ENCODE measurements at places on chromosomes 1 and 21.

DNA sequence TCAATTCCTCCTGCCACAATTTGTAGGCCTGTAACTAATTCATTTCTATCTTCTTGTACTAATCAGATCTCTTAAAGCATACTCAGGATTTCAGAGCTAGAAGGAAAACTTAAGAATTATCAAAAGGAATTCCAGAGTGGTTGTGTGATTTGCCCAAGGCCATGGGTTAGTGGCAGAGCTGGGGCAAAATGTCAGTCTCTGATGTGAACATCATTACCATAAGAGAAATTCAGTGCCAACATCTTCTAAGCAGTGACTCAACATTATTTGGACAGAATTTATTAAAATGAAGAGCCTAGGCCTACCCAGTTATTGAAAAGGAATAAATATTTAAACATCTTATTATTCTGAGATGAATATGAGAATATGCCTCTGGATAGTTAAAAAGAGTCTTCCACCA lies 14.5 kb downstream of the ST6GALNAC5 start:
- DNase-seq: no peak

- no peak for DNase-seq
Measured at GRCh38 chr1:103529746-103530145, 4.2 kb downstream of the RNPC3 start.

DNA sequence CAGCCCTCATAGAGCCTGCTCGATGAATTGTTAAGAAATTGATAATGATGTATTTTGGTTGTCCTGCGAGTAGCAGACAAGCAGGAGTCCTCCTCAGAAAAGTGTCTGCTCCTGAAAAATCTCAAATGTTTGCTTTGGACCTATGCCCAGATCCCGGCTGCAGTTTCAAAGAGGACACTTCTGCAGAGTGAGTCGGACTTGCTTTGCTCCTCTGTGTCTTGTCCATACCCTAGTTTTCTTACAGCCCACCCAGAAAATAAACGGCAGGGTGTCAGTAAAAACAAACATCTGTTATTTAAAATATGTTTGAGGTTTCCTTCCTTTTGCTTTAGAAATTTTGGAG lies 2.8 kb downstream of the S100A10 start:
- peak; percentile 3 for DNase-seq

- DNase-seq: no peak
Measured at GRCh38 chr1:151775894-151776664, 12.8 kb upstream of the MRPL9 start.

- no peak for DNase-seq
Measured at GRCh38 chr1:69570356-69570755, 2.6 kb downstream of the LRRC7 start.

GRCh38 chr1:119235120-119235519 lies 94.7 kb upstream of the WARS2 start:
- no peak for DNase-seq

DNA sequence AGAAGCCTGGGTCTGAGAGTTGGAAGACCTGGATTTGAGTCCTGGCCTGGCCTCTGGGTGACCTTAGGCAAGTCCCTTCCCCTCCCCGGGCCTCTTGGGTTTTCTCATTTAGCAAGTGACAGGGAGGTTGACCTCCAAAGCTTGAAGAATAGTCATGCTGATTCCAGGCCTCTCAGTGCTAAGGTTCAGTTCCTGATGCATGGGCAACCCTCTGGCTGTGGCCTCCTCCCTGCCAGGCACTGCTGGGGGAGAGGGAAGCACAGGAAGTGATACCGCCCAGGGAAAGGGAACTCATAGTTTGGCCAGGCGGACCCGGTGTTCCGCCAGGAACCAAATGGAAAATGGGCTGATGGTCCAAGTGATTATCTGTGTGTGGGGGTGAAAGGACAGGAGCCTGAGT lies 23.6 kb upstream of the WASF2 start:
- no peak for DNase-seq

GRCh38 chr1:21396516-21396915 lies 43.4 kb upstream of the NBPF3 start:
- no peak for DNase-seq

GRCh38 chr1:192877283-192877886 lies 68.5 kb downstream of the RGS2 start:
- DNase-seq: no peak

DNA sequence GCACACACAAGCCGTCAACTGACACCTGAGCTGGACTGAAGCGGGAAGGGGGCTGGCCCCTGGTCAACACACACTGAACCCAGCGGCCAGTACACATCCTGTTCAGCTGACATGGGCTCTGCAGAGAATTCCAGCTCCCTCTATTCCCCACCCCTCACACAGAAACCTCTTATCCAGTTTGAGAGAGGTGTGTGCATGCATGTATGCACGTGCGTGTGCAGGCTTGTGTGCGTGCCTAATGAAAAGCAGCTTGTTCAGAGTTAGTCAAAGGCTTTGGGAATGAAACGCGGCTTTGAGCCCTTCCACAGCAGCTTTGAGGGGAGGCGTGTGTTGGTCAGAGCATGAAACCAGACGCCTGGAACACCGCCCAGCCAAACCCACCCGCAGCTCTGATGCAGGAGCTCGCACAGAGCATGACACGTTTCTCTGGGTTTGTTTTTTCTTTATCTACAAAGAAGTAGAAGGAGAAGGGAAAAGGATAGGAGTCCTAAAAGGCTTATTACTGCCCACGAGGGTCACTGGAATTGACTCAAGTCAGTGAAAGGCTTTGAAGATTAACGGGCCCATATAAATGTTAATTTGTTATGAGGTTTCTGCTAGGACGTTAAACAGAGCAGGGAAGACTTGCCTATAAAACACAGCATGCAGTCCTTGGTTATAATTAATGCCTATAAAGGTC lies 184.2 kb downstream of the ETS2 start:
- peak; percentile 67 for DNase-seq

GRCh38 chr1:99490031-99490430 lies 155.9 kb upstream of the PALMD start:
- no peak for DNase-seq

DNA sequence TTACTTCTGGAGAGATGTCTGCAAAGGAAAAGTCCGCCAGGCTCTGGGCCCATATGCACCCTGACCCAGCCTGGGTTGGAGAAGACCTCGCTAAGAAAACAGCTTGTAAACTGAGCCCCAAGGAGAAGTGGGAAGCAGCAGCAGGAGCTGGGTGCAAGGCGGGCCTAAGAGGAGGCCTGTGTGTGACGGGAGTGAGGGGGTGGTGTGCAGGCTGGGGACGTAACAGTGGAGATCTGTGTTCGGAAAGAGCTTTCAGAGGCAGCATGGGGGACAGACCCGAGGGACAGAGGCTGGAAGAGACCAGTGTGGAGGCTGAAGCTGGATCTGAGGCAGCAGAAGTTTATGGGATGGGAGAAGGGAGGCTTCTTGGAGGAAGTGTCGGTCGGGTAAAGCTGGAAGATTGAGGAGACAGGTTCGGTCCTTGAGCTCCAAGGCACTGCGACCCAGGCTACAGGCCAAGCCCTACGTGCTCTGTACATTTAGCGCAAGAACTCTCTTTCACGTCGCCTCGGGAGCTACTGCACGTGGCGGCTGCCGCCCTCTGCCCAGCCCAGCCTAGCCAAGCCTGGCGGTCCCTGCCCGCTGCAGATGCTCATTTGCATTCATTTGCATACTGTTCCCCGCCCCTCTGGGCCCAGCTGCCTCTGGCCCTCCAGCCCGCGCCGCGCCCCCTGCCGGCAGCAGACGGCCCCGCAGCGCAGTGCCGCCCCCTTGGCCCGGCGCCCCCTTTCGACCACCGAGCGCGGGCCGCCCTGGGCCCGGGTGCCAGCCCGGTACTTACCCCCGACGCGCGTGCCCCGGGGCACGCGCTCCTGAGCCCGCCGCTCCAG lies 6.3 kb downstream of the HPCA start:
- peak; percentile 47 for DNase-seq

DNA sequence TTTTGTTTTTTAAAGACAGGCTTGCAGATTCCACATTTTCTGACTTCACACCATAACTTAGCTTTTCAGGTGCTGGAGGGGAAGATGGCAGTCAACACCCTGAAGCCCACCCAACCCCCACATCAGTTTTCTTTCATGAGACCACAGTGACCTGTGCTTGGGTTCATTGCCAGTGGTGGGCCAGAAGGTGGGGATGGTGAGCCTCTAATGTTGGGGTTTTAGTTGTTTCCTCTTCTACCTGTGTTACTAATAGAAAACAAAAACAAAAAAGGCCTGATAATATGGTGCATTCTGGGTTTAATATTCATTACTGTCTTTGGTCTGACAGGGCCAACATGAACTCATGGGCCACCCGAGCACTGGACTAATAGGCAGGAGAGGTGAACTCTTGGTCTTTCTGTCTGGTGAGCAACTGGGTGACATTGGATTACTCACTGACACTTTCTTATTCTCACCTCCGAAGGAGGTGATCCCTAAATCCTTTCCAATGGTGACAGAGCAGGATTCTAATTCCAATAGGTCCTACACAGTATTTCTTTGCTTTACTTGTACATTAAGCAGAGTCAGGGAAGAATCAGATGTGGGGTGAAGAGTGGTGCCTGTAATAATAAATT lies 132.8 kb downstream of the CLIC6 start:
- peak; percentile 7 for DNase-seq

DNA sequence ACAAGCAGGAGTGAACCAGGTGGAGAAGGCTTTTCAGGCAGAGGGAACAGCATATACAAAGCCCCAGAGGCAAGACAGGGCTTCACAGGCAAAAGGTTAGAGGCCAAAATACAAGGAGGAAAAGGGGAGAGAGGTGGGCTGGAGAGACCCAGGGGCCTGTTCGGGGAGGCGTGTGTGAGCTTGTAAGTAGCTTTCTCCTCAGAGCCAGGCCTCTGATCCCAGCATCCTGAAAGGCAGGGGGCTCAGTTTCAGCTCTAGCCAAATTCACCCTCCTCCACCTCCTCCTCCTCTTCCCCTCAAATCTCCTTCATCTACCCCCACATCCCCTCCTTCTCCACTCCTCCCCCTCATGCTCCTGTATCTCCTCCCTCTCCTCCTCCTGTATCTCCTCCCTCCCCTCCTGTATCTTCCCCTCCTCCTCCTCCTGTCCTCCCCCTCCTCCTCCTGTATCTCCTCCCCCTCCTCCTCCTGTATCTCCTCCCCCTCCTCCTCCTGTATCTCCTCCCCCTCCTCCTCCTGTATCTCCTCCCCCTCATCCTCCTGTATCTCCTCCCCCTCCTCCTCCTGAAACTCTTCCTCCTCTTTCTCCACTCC lies 148.6 kb downstream of the ST6GALNAC5 start:
- DNase-seq: no peak

- DNase-seq: no peak
Measured at GRCh38 chr1:15345705-15346345, 63.9 kb upstream of the EFHD2 start.

- no peak for DNase-seq
Measured at GRCh38 chr1:184906761-184907160, 67.5 kb downstream of the NIBAN1 start.

DNA sequence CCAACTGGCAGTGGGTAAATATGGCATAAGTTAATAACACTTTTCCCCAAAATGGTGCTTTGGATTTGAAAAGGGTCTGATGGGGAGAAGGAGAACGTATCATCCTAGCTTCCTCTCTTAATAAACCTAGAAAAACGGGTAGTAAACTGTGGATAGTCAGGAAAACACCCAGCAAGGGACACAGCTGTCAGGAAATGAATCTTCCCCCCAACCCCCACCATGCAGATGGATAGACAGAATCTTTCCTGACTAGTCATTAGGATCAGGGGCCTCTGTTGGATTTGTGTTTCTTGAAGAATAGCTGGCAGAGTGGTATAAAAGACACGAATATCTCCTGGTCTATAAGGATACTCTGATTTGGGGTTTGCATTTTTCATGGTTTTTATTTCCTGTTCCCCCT lies 22.5 kb upstream of the LAX1 start:
- no peak for DNase-seq

GRCh38 chr1:42913426-42914091 lies 45.1 kb downstream of the SLC2A1 start:
- peak; percentile 37 for DNase-seq

DNA sequence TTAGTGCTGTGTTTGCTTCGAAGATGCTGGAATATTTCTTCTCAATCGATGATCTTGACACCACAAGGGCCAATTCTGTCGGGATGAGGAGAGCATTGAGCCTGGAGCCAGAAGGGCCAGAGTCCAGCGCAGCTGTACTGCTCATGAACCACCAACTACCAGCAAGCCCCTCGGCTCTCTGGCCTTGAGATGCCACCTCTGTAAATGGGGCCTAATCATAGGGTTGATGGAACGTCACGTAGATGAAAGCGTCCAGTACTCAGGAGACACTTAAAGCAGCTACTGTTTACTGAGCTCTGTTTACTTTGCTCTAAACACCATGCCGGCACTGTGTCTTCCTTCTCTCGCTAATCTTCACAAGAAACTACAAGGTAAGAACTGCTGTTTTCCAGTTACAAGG lies 26.3 kb downstream of the CCDC185 start:
- DNase-seq: no peak

DNA sequence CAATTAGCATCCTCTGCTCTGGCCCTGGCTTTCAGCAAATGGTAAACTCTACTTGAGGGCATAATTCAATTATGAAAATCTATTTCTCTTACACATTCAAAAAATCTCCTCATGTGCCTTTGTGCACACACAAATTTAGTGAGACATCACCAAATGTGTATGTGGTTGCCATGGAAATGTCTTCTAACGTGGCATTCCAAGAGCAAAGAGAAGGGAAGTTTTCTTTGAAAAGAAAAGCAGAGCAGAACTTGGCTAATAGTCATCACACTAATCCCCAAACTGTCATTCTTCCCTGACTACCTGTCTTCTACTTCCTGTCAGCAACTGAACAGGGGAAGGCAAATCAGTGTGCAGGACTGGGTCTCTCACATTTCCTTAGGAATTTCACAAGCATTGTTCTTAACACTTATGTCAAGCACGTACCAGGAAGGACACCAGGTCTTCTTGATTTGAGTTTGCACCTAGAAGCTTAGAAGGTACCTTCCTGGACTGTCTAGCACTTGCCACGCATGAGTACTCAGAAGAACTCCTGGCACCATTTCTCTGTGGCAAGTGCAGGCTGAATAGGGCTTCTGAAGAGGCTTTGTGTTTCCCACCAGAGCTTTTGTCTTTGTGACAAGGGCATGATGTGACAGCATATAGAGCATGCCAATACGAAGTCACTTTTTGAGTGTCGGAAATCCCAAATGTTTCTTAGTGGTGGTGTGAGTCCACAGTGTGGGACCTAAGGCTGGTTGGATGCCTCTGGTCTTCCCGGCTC lies 32.3 kb downstream of the MAN1C1 start:
- DNase-seq: no peak

GRCh38 chr1:154492115-154492514 lies 9.9 kb upstream of the TDRD10 start:
- no peak for DNase-seq

DNA sequence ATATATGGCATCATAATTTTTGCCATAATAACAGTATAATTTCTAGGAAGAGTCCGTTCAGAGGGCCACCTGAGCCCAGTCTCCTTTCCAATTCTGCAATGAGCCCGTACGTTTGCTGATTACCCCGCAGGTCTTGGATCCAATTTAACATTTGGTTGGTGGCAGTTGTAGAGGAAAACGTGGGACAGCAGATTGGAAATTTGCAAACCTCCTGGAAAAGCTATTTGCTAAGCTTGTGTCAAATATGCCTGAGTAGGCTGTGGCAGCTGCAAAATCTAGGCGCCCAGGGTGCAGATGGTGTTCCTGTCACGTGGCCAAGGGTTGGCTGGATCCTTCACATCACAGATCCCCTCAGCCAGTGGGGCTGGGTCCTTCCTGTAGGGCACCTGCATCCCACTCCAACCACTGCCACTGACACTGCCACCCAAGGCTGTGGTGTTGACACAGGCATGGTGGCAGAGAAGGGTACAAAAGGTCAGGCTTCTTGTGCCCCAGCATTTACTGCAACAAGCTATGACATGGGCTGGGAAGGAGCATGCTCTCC lies 174.8 kb upstream of the SYT6 start:
- no peak for DNase-seq
